ENCODE measurements at places on chromosomes 13 and 19.
A peak's percentile ranks its signal among the peaks of the same experiment; 100 is the strongest.

- no peak for DNase-seq
Observed at GRCh38 chr13:59346999-59347723, 816.6 kb downstream of the DIAPH3 start.

DNA sequence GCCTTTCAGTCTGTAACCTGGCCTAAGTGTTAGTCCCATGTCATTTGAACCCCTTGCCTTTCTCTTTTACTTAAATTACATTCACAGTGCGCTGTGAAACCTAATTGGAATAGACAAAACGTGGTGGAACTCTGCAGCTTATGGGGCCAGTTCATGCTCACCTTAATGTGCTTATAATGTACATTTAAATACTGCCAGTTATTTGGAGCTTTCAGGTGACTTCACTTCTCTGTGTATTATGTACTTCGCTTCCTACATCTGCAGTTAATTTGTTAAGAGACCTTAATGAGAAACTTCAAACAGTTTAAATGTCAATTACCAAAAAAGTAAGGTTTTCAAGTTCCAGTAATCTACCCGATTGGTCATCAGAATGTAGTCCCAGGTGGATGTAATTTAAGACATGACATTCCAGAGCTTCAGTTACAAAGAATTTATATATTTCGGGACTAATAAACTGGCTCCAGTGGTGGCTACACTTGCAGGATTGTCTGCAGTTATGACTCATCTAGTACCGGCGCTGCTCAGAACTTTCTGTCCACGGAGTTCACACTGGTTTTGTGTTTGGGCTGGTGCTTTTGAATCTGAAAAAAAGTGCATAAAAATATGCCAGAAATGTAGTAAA, 125.3 kb downstream of the TM9SF2 start:
- no peak for DNase-seq

- no peak for DNase-seq
Observed at GRCh38 chr13:21235174-21235573, 58.7 kb downstream of the MRPL57 start.

- no peak for DNase-seq
Observed at GRCh38 chr19:6241056-6241455, 38.7 kb downstream of the MLLT1 start.

- DNase-seq: no peak
Observed at GRCh38 chr19:55070466-55071128, 5.1 kb upstream of the EPS8L1 start.

GRCh38 chr19:44587963-44588770, 25.2 kb upstream of the IGSF23 start:
- DNase-seq: no peak

DNA sequence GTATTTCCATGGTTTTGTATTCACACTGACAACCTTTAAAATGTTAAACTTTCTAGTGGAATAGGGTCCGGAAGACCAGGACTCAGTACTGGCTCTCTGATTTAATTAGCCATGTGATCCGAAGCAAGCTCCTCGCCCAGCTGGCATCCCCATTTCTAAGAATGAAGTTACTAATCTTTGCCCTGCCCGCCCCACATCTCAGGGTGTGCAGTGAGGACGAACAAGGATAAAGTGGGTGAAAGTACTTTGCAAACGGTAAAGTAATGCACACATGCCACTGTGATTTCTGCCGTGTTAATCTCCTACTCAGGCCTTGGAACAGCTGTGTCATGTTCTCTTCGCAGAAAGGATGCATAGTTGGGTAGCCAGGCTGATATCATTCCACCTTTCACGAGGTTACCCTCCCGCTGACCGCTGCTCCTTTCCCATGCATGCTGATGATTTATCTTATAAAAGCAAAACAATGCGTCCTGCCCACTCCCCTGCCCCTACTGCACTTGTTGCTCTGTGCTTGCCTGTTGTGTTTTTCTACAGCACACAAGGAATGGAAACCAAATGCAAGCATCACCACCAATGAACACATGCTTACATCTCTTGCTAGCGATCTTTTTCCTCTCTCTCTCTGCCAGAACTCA, 539.0 kb downstream of the EFNB2 start:
- no peak for DNase-seq

GRCh38 chr13:63700350-63700749, 2284.7 kb upstream of the PCDH20 start:
- no peak for DNase-seq

- DNase-seq: no peak
Observed at GRCh38 chr13:97432232-97432916, 1.6 kb upstream of the RAP2A start.

DNA sequence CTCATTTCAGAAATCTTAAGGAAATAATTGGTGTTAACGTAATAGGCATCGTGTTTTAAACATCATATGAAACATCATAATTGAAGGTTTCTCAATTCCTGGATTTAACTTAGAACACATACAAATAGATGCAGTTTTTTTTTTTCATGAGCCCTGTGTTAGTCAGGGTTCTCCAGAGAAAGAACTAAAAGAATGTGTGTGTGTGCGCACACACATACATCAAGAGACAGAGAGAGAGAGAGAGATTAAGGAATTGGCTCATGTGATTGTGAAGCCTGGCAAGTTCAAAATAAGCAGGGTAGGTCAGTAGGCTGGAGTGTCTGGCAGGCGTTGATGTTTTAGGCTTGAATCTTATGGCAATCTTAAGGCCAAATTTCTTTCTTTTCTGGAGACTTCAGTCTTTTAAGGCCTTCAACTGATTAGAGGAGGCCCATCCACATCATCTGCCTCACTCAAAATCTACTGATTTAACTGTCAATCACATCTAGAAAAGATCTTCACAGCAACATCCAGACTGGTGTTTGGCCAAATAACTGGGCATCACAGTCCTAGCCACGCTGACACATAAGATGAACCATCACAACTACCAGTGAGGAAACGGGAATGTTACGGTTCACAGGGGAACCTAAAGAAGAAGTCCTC, 25.2 kb downstream of the SPATA13 start:
- DNase-seq: no peak

DNA sequence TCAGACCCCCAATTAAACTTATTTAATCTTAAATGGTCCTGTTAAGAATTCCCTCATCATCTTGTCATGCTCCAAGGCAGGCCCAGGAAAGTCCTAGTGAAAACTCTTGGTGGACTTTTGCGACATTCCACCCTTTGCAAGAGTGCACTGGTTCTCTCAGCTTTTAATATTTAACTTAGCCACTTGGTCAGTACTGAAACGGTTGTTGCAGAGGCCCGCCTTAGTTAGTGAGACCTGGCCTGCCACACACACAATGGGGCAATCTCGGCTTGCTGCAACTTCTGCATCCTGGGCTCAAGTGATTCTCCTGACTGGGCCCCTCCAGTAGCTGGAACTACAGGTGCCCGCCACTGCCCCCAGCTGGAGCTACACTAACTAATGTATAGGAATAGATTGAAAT, 1366.0 kb downstream of the UQCRFS1 start:
- no peak for DNase-seq

DNA sequence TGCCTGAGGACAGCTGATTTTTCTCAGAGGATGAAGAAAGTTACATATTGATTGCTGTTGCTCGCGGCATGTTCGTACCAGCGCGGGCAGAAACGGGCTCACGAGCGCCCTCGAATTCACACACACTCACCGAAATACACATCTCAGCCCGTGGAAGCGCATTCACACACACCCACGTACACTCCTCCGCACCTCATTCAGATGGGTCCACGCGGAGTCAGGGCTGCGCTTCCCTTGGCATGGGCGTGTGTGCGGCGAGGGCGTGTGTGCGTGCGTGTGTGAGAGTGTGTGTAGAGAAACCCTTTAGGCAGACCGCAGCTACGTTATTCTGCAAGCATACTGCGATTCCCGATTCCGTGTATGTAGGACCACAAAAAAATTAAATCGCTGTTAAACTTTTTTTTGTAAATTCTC, 2.1 kb upstream of the PCDH17 start:
- no peak for DNase-seq

- no peak for DNase-seq
Observed at GRCh38 chr19:2922987-2923386, 21.8 kb downstream of the ZNF77 start.

DNA sequence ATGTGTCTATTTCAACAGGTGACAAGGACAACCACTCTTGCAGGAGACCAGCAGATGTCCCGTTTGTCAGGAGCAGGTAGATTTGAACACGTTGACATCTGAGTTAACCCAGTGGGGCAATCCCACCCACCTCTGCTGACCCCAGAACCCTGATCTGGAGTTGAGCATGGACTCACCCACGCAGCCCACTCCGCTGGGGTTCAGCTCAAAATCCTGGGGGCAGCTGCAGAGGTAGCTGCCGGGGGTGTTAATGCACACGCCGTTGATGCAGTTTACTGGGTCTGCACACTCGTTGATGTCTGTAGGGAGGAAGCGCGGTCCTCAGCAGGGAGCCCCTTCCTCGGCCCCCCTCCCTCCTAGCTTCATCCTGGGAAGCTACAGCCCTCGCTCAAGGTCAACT, 39.9 kb downstream of the FBN3 start:
- DNase-seq: no peak

DNA sequence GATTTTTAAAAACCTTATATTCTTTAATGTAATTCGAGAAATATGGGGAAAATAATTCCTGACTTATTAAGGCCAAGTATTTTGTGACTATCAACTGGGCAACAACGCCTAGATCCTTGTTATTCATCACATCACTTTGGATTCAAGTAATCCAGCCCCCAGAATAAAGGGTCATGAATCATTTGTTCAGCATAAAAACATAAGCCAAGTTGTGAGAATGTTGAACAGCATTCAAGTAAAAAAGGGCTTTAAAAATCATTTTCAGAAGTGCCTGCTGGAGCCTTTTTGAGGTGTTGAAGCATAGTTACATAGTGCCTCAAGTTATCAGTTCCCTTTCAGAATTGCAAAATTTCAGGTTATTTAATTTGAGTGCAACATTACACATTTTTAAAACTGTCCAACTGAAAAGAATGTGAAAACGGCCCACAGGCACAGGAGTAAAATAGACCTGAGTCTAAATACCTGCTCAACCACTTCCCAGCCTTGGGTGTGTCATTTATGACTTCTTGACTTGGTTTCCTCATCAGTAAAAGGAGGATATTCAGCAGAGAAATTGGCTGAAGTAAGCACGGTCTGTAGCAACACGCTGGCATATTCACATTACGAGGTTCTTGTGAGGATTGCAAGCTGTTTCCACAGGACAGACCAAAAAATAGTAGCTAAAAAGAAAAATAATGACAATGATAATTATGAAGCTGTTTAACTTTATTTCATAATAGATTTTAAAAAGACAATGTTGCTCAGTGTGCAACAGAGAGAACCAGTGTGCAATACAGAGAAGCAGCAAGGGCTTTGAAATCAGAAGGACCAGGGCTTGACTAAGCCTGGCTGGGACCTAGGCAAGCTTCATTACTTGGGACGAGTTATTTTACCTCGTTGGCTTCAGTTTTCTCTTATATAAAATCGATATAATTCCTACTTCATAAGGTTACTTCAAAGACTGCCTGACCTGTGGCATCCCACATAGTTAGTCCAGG, 56.6 kb downstream of the MBNL2 start:
- DNase-seq: no peak

- no peak for DNase-seq
Observed at GRCh38 chr13:45473627-45474026, 8.9 kb downstream of the COG3 start.

DNA sequence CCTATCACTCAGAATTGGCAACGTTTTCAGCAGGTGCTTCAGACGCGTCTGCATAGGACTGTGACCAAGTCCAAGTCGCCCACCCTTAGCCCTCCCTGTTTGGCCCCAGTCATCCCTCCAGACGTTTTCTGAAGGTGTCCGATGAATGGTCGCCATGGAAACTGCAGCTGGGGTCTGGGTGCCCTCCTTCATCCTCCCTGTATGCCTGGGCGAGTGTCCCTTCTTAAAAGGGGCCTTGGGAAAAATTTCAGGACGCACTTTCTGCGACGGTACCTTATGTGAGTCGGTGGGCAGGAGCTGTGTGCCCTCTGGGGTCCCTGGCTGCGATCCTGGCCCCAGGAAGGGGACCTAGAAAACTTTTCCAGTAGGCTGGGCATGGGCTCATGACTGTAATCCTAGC, 25.1 kb downstream of the MAN2B1 start:
- DNase-seq: no peak

DNA sequence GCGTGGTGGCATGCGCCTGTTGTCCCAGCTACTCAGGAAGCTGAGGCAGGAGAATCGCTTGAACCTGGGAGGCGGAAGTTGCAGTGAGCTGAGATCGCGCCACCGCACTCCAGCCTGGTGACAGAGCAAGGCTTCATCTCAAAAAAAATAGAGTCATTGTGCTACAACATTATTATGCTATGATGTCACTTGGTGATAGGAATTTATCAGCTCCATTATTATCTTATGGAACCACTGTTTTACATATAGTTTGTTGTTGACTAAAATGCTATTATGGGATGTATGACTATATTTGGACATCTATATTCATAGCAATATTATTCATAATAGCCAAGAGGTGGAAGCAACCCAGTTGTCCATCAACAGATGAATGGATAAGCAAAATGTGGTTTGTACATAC, 26.4 kb upstream of the SLC7A1 start:
- DNase-seq: no peak

- no peak for DNase-seq
Observed at GRCh38 chr19:5336195-5336965, 4.2 kb downstream of the PTPRS start.

DNA sequence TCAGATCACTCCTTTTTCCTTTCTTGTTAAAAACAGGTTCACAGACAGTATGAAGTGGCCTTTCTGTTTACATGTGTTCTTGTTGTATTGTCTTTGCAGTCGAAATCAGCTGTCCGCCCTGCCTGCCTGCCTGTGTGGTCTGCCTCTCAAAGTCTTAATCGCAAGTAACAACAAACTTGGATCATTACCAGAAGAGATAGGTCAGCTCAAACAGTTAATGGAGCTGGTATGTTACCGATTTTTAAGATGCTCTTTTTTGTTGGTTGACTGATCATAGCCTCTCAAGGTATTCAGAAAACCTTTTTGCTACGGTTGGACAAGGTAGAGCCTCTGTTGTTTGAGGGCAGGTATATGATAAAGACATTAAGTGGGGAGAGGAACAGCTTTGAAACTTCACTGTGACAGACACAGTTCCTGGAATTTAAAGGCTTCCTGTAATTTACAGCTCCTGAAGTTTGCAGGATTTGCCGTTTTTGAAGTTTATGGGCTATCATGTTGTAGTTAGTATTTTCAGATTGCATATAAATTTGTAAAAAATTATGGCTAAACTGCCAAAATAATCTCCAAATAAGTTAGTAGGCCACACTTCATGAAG, 116.1 kb downstream of the LRCH1 start:
- DNase-seq: no peak

GRCh38 chr19:35828692-35829301, 16.2 kb upstream of the PRODH2 start:
- DNase-seq: peak; percentile 38

GRCh38 chr19:38022791-38023670, 116.0 kb downstream of the SIPA1L3 start:
- DNase-seq: no peak

- DNase-seq: no peak
Observed at GRCh38 chr19:42273407-42274064, 4.5 kb downstream of the CIC start.

GRCh38 chr13:74037762-74038161, 96.4 kb downstream of the KLF12 start:
- DNase-seq: no peak

- peak; percentile 47 for DNase-seq
Observed at GRCh38 chr13:26184791-26185250, 37.3 kb downstream of the RNF6 start.

Measured in germinal center (tissue), 1 donor.